ENCODE measurements at places on chromosomes 4 and X. TPM values are rescaled to one million over a fixed set of nuclear protein-coding genes. Genes with fewer than 3 reads are reported as not detected.
A peak's percentile ranks its signal among the peaks of the same experiment; 100 is the strongest.

DNA sequence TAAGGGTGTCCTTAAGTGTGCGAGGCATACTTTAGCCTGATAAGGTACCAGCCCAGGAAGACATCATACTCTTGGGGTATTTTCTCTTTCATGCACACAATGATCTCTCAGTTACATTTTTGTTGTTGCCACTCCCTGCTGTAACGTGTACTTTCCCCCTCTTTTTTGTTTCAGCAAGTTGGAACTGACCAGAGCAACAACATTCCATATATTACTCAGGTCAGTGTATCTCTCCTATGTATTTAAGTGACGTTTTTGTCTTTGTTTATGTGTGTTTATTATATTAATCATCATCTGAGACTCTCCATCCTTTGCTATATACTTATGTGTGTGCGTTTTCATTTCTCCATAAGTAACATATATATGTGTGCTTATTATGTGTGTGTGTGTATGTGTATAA, 71.3 kb upstream of the VBP1 start:
- no peak for DNase-seq

DNA sequence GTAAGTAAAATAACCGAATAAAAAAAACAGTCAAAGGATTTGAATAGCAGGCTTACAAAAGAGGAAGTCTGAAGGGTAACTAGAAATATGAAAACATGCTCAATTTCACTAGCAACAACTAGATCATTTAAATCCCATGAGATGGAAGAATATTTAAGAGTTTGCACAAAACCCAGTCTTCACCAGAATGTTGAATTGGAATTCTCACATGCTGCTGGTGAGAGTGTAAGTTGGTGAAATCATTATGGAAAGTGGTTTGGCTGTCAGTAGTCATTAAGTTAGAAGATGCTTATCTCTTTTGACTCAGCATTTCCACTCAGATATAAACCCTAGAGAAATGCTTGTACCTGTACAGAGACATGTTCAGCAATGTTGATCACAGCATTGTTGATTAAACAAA, 110.1 kb downstream of the PGRMC2 start:
- no peak for DNase-seq

GRCh38 chrX:40439625-40440532, 140.9 kb upstream of the ATP6AP2 start:
- no peak for DNase-seq

The PRRG3 gene
- total RNA-seq, result not detected

The HSFX4 gene
- total RNA-seq, result not detected

The MAGEE2 gene
- total RNA-seq, result not detected

DNA sequence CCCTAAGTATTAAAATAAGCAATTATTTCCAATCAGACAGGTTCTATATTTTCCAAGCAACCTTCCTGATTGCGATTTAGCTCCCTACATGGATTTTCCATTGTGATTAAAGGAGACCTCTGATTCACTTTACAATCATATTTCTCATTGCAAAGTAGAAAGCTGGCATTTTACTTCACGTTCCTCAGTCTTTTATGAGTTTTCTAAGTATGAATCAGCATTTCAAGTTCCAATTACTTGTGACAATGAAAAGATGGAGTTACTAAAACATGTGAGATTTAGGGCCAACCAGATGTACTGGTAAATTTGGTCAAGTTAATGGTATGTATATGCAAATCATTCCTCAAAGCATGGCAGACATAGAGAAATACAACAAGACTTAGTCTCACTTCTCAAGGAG, 206.2 kb downstream of the KCNIP4 start:
- no peak for DNase-seq

- no peak for DNase-seq
Observed at GRCh38 chrX:31269914-31270313, 198.1 kb upstream of the FTHL17 start.

The FGF2 gene
- total RNA-seq, result 16.6 TPM

The GAGE12E gene
- not detected for total RNA-seq

DNA sequence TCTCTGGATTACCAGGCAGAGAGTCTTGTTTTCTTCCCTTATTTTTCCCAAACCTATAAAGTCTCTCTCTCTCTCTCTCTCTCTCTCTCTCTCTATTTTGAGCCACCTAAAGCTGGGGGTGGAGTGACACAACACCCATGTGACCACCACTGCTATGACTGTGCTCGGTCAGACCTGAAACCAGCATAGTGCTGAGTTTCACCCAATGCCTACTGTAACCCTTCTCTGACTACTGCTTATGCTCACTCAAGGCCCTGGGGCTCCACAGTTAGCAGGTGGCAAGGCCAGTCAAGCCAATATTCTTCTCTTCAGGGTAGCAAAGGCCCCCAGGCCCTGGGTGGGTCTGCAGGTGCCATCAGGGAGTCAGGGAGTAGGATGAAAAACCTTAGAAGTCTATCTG, 114.7 kb upstream of the ARMCX2 start:
- DNase-seq, result no peak

The ENPEP gene
- total RNA-seq, result not detected

DNA sequence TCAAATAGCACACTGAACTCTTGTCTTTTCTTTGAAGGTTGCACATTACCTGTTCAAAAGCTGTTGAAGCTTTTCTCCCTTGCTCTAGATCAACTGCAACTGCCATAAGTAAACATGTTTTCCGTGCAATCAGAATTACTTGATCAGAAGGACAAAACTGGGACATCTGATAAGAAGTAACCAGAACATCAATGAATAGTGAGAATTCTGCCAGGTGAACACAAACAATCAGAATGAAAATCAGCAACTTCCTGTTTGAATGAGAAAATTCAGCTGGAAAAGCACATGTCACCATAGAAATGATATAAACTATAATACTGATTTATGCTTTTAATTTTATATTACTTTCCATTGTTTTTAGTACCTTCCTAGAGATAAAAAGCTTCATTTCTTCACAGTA, 160.7 kb downstream of the DLG3 start:
- no peak for DNase-seq

GRCh38 chrX:138794246-138794645, 82.7 kb upstream of the FGF13 start:
- DNase-seq, result no peak

GRCh38 chr4:123415977-123416376, 19.4 kb downstream of the SPRY1 start:
- peak; percentile 29 for DNase-seq

The LRCH2 gene
- total RNA-seq, result 3.4 TPM

The USP17L20 gene
- total RNA-seq, result not detected

- DNase-seq, result no peak
Observed at GRCh38 chr4:153919667-153920066, 130.8 kb upstream of the SFRP2 start.

DNA sequence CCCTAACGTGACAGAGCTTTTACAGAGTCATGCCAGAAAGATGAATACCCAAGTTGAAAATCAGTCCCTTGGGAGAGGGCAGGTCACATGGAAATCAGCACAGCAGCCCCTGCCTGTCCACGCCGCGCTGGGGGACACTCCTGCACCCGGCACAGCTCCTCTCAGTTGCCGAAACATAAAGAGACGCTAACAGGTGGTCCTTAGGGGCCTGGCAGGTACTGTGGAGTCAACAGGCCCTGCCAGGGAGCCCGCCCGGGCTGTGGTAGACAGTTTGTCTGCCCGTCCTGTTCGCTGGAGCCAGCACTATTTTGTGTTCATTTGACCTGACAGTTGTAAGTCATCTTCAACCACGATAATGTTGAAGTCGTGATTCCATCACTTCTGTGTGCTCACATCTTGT, 30.5 kb downstream of the NELFA start:
- DNase-seq, result no peak

GRCh38 chrX:63513825-63514568, 162.9 kb upstream of the SPIN4 start:
- peak; percentile 37 for DNase-seq

The MTHFD2L gene
- 24.3 TPM for total RNA-seq

DNA sequence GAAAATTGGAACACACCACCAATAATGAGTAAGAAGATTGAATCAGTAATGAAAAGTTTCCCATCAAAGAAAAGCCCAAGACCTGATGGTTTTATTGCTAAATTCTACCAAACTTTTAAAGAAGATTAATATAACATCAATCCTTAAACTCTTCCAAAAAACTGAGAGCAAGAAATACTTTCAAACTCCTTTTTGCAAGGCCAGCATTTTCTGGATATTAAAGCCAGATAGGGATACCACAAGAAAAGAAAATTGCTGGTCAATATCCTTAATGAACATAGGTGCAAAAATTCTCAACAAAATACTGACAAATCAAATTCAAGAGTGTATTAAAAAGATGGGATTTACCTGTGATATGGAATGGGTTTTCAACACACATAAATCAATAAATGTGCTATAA, 484.6 kb downstream of the ANKRD50 start:
- no peak for DNase-seq

The EDNRA gene
- 0.07 TPM for total RNA-seq

DNA sequence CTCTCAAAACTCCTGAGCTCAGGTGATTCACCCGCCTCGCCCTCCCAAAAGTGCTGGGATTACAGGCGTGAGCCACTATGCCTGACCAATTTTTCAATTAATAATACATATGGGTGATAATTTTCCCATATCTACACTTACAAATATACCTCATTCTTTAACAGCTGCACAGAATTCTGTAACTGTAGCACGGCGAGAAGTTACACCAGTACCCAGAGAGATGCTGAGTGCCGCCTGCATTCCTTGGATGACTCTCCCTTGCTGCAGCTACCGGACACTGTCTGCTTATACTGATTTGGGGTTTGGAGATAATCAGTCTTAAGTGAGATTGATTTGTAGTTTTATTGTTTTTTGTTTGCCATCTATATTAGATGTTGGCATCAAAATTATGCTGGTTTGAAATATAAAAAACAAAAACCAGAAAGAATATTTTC, 5.8 kb downstream of the TIFA start:
- DNase-seq, result no peak

The ALPK1 gene
- 8.9 TPM for total RNA-seq

The NXF2 gene
- total RNA-seq, result not detected

DNA sequence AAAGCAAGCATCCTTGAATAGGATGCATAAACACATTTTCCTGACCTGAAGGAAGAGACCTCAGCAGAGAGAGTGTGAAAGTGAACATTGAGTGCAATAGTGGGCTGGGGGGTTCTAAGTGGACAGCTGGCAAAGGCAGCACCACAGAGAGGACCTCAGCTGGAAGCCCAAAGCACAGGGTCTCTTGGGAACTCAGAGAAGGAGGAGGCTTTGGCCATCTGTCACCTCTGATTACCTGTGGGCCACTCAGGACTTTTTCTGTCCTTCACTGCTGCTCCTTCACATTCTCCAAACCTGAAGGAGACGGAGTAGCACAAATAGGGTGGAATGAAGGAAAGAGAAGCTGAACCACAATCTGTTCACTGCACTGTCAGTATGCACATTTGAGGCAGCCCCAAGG, 37.9 kb upstream of the FAT4 start:
- DNase-seq, result no peak

GRCh38 chr4:74474345-74475090, 29.6 kb downstream of the AREG start:
- DNase-seq, result peak; percentile 29

GRCh38 chr4:164924670-164925238, 47.8 kb downstream of the APELA start:
- DNase-seq, result no peak

The ANOS1 gene
- 1.2 TPM for total RNA-seq

DNA sequence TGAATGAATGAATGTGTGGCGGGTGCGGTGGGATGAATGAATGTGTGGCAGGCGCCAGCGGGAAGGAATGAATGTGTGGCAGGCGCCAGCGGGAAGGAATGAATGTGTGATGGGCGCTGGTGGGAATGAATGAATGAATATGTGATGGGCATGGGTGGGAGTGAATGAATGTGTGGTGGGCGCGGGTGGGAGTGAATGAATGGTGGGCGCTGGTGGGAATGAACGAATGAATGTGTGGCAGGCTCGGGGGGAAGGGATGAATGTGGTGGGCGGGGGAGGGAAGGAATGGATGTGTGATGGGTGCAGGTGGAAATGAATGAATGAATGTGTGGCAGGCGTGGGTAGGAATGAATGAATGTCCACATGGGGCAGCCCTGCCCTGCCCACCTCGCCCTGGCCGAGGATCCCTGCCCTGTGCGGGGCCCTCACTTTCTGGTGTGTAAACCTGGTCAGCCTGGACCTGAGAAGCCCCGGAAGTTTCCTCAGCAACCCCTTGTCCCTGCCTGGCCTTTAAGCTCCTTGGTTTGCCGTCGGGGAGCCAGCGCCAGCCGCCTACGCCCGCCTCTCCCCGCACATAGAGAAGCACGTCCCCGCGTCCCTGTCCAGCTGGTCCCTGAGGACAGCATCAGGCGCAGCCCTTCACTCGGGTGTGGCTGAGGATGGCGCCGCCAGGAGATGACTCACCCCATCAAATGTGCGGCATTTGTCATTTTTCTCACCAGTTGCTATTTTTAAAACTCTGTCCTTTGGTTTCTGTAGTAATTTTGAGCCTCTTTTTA, 112.8 kb upstream of the LRPAP1 start:
- DNase-seq, result no peak

DNA sequence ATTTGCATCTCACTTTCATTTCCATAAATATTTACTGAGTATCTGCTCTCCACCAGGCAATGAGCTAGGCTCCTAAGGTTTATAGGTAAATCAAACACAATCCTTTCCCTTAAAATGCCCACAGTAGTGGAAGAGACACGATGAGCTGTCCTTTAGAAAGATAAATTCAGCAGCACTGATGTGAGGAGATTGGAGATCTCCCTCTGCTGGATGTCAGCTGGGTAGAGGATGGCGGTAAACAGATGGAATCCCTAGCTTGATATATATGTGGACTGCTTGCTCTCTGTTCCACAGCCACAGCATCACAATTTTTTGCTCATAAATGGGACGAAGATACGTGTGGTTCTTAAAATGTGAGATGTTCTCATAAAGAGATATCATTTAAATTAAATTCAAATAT, 216.4 kb upstream of the RASGEF1B start:
- DNase-seq, result no peak

DNA sequence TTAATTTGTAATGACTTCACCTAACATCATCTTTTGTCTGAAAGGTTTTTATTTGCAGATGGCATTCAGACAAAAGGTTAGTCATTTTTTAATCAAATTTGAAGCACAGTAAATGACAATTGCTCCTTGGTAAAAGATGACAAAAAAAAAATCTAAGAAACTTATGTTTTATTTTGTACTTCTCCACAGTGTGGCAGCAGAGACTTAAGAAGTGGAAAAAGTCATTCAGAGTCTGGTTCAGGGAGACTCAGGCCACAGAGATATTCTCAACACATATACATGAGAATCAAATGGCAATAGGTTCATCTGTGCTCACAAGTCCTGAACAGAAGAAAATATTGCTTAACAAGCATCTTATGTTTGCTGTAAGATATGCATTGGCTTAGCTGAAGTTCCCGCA, 436.2 kb downstream of the KCNIP4 start:
- DNase-seq, result peak; percentile 27

- no peak for DNase-seq
Observed at GRCh38 chr4:6681191-6681590, 12.5 kb upstream of the S100P start.

The PRDM8 gene
- total RNA-seq, result 0.33 TPM

The ETDA gene
- total RNA-seq, result not detected
